ENCODE measurements at places on chromosomes 1 and 21. TPM values are rescaled to one million over a fixed set of nuclear protein-coding genes. Genes with fewer than 3 reads are reported as not detected.

Gene ESRRG
- not detected for total RNA-seq

Gene SPRR2F
- not detected for total RNA-seq

Gene C1orf185
- total RNA-seq: not detected

Gene NBPF6
- total RNA-seq: under 0.01 TPM

Gene LAMB3
- 0.54 TPM for total RNA-seq

Gene ERG
- total RNA-seq: 89.1 TPM

Gene SSBP3
- 72.4 TPM for total RNA-seq

Gene KCND3
- under 0.01 TPM for total RNA-seq

Gene ZNF593OS
- not detected for total RNA-seq

Gene RAP1GAP
- 0.27 TPM for total RNA-seq

Gene PLEKHA6
- 1.6 TPM for total RNA-seq

Gene IQCC
- total RNA-seq: 1.3 TPM

Data from hematopoietic multipotent progenitor cell (in vitro differentiated cells).